Ureter (tissue), 1 donor: ENCODE measurements at places on chromosomes 5 and 9.

GRCh38 chr5:140631831-140632365 is 1.1 kb downstream of the CD14 start:
- DNase-seq: no peak

- no peak for DNase-seq
These were observed 199.8 kb upstream of the PTGER4 start for GRCh38 chr5:40479939-40480338.

DNA sequence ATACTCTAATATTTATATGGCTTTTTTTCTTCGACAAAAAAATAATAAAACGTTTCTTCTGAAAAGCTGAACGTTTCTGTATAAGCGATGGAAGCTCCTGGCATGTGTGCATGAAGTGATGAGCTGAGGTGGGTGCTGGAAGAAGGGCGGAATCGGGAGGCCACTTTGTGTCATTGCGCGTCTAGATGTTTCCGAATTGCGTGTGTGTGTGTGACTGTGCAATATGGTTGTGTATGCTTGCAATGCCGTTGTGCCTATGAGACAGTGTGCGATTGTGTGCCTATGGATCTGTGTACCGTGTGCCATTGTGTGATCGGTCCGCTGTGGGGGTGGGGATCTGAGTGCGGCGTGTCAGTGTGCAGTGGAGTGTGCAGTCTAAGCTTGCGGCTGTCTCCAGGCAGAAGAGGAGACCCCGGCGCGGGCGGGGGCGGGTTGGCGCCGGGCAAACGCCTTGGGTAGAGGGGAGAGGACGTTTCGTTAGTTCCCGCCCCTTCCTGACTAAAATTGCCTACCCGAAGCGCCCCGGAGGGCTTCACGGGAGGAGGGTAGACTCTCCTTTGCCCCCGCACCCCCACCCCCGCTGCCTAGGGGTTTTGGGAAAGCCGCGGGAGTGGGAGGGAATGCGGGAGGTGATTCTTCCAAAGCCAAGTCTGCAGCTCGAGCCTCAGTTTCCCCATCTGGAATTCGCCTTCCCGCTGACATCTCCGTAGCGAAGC is 24.2 kb downstream of the PCDHGC5 start:
- no peak for DNase-seq

GRCh38 chr5:155332618-155333017 is 319.1 kb downstream of the KIF4B start:
- no peak for DNase-seq

DNA sequence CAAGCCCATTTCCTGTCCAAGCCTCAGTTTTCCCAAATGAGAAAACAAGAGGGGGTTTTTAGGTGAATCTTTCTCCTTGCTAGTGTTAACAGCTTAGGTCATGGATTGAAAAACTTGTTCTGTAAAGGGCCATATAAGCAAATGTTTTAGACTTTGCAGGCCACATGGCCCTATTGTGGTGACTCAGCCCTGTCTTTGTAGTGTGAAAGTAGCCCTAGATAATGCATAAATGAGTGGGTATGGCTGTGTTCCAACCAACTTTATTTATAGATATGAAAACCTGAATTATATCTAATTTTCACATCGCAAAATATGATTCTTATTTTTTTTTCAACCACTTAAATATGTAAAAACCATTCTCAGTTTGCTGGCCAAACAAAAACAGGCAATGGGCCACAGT is 6.9 kb upstream of the BARX1 start:
- no peak for DNase-seq

DNA sequence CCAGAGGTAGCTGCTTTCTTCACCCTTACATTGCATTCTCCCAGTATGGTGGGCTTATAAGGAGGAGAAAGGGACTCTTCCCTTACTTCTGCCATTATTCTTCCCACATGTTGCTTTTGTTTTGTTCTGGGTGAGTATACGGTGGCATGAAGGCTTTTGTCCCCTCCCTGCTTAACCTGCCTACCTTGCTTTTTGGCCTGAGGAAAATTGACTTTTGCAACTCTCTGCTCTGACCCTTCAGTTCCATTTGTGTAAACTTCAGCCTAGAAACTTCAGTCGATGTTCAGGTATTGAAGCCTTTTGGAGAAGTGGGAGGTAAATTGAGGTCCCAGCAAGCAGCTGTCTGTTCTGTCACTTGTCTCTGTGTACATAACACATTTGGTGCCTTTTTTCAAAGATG is 110.2 kb downstream of the PCSK1 start:
- DNase-seq: no peak

GRCh38 chr9:120923620-120924328 is 2.8 kb downstream of the TRAF1 start:
- DNase-seq: no peak

- no peak for DNase-seq
These were observed 5.1 kb upstream of the SLC22A4 start for GRCh38 chr5:132289097-132289496.

GRCh38 chr5:131416729-131417128 is 152.9 kb downstream of the CDC42SE2 start:
- no peak for DNase-seq

DNA sequence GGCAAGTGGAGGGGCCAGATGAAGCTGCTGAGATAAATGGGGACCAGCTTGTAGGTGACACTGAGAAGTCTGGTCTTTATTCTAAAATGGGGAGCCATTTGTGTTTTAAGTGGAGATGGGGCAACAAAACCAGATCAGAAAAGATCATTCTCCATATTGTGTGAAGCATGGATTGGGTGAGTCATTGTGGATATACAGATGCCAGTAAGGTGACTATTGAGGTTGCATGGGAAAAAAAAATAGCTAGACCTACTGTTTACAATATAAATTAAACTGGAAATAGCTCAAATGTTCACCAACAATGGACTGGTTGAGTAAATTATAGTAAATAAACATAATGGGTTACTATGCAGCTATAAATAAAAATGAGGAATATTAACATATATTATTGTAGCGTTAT is 5.4 kb upstream of the MAP1B start:
- no peak for DNase-seq

GRCh38 chr9:73527521-73527920 is 375.9 kb downstream of the ANXA1 start:
- DNase-seq: no peak

GRCh38 chr9:81558091-81558830 is 131.1 kb downstream of the TLE1 start:
- no peak for DNase-seq

DNA sequence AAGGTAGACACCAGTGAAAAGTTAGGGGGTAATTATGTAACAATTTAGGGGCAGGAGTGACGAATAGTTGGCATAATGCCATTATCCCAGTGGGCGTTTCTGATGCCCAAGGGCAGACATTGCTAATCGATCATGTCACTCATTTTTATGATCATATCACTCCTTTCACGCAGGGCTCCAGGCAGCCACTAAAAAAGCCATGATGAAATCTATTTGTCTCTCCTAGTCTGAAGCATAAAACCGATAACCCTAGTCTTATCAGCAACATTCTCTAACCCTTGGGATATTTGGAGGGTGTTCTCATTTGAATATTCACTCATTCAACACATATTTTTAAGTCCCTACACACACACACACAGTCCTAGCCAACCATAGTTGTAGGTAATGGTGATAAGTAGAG is 114.9 kb downstream of the NMUR2 start:
- no peak for DNase-seq

DNA sequence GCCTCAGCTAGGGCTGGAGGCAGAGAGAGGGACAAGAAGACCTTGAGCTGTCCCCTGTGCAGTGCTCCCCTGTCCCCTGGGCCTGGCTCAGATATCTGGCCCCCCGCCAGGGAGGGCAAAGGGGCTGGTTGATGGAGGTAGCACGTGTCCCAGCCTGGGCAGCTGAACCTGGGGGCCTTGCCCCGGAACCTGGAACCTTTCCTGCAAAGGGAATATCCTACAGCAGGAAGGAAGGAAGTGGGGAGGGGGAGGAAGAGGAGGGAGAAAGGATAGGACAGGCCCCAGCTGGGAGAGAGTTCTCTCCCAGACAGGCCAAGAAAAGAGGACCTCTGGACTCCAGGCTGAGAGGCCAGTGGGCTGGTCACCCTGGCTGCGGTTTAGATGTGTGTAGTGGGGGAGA is 27.6 kb upstream of the PSD2 start:
- DNase-seq: no peak

- no peak for DNase-seq
These were observed 143.2 kb downstream of the CACNA1B start for GRCh38 chr9:138020795-138021182.

GRCh38 chr9:126581893-126582292 is 31.8 kb upstream of the LMX1B start:
- no peak for DNase-seq

DNA sequence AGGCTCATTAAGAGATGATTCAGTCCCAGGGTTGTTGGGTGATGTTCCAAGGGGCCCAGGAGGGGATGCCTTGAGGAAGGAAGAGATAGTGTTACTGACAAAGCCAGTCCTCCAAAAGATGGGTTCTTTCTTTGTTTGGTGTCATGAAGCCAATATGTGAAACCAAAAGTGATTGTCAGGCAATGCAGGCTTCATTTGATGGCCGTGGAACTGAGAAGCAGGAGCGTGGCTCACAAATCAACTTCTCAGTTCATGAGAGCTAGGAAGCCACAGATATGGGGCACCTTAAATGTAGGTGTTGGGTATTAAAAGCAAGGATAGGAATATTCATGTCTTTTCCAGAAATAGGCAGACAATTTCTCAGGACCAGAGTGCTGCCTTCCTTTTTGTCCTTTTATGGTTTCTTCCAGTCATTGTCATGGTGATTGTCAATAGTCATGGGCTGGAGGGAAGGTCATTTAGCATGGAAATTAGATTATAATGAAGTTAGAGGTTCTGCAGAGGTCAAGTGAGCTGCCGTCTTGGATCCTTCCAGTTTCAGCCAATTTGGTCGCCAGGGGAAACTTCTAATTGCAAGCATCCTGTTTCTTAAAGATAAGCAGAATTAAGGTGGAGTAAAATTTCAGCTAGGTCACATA is 393.0 kb downstream of the NTRK2 start:
- DNase-seq: no peak

DNA sequence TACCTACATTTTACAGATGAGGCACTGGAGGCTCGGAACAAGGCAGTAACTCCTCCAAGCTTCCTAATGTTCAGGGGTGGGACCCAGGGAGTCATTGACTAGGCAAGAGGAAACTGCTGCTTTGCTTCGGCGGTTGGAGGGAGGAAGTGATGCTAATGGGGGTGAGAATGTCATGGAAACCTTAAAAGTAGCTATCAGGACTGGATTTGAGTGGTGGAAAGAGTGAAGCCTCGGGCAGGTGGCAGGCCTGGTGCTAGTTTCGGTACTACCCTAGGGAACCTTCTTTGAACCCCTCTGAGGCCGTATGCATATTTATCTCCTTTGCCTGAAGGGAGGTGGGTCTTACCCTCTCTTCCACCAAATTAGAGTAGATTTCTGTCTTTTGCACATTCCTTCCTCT is 1.6 kb downstream of the BSPRY start:
- no peak for DNase-seq

GRCh38 chr5:36360307-36360706 is 58.6 kb upstream of the RANBP3L start:
- no peak for DNase-seq

DNA sequence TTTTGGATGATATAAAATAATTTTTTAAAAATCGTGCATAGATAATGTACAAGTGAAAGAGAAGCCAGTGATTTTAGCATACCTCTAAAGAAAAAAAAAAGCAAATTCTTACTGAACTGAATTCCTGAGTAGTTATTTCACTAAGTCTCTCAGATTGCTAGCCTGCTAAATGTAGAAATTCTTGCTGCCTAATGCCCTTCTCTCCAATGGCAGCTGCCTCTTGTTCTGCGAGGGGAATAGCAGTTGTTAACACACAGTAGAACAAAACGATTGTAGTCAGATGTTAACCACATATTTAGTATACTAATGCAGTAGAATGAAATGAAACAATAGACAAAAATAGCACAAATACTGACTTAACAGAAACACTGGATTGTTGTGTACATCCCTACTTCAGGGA is 26.8 kb downstream of the SMAD5 start:
- DNase-seq: no peak

GRCh38 chr5:172164769-172165212 is 23.2 kb downstream of the STK10 start:
- no peak for DNase-seq

DNA sequence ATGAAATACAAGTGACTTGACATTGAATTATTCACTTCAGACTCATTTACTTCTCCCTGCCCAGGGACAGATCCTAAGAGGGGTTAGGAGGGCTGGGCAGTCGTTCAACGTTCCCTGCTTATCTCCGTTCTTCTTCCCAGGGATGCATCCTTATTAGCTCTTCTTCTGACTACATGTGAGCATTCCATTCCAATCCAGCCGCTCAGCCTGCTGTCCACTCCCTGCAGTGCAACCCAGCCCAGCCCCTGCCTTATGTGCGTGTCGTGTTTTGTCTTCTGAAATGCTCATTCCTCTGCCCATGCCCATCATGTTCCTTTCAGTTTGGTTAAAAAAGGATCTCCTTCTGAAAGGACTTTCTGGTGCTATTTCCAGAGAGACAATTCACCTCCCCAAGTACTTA is 64.7 kb upstream of the PALM2AKAP2 start:
- DNase-seq: no peak

- no peak for DNase-seq
These were observed 105.5 kb upstream of the KLF4 start for GRCh38 chr9:107594908-107595530.

DNA sequence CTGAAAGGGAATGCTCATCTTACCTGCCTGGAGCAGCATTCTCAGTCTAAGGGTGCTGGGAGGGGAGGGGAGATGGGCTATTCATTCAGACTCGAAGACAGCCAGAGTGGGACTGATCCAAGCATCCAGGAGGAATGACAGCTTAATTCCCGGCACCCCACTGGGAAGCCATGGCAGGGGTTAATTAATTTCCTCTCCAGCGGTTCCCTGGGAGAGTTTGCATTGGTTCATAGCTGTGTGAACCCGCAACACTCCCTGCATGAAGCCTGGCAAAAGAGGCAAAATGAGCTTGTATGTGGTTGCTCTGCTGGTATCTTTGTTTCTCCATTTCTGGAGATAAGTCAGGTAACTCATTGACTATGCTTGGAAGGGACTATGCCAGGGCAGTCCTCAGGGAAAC is 401.0 kb upstream of the SLC24A2 start:
- no peak for DNase-seq

- no peak for DNase-seq
These were observed 55.0 kb downstream of the LRSAM1 start for GRCh38 chr9:127506117-127506813.

GRCh38 chr5:103210952-103211351 is 47.6 kb upstream of the MACIR start:
- DNase-seq: no peak

DNA sequence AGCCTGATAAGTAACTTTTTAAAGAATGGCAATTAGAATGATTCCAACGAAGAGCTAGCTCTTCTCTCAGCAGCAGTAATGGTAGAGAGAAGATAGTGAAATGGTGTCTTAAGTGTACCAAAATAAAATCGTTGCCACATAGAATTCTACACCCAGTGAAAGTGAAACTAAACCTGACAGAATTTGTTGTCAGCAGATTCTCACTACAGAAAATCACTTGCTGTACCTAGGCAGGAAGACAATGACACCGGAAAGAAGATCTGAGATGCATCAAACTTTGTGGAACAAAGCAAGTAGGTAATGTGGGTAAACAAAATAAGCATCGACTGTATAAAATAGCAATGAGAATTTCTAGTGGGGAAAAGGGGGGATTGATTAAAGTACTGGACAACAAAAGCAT is 20.7 kb upstream of the EBF1 start:
- DNase-seq: no peak
